ENCODE measurements at places on chromosomes 3 and 15.

GRCh38 chr3:133329626-133330025, 70.2 kb upstream of the BFSP2 start:
- no peak overlapping the region for H3K27ac ChIP-seq
- H3K4me1 ChIP-seq, result no peaks in the 10 kb centered on the region
- H3K36me3 ChIP-seq, result no peaks in the 10 kb centered on the region
- H3K27me3 ChIP-seq, result peaks cover 2% of the 10 kb centered on the region
- no peak for DNase-seq
- no peak overlapping the region for H3K4me3 ChIP-seq

GRCh38 chr15:23472678-23473077, 25.6 kb upstream of the GOLGA6L2 start:
- no peaks in the 10 kb centered on the region for H3K27me3 ChIP-seq
- H3K4me3 ChIP-seq, result no peak overlapping the region
- H3K4me1 ChIP-seq, result no peaks in the 10 kb centered on the region
- no peaks in the 10 kb centered on the region for H3K36me3 ChIP-seq
- no peak overlapping the region for H3K27ac ChIP-seq

GRCh38 chr3:12294885-12295580, 6.2 kb downstream of the PPARG start:
- no peaks in the 10 kb centered on the region for H3K36me3 ChIP-seq
- DNase-seq, result no peak
- no peak overlapping the region for H3K27ac ChIP-seq
- H3K4me3 ChIP-seq, result no peak overlapping the region
- peaks cover 6% of the 10 kb centered on the region for H3K27me3 ChIP-seq

DNA sequence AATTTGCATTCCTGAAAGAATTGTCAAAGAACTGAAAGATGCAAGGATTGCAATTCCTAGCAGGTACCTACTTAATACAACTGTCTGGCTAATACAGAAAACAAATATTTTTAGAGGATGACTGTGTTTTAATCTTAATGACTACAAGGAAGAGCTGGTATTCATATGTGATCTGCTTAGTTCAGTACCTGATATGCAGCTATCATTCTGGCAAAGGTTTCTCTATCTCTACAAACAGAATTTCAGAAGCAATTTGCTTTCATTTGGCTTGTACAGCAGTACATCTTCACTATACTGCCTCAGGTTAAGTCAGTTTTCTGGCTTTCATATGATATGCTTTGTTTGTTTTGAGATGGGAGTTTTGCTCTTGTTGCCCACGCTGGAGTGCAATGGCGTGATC, 51.3 kb downstream of the TBL1XR1 start:
- H3K27ac ChIP-seq, result peak overlapping the region; percentile 59
- peak overlapping the region; percentile 12 for H3K4me3 ChIP-seq
- peaks cover 79% of the 10 kb centered on the region for H3K4me1 ChIP-seq
- H3K36me3 ChIP-seq, result peaks cover 12% of the 10 kb centered on the region
- H3K27me3 ChIP-seq, result no peaks in the 10 kb centered on the region

- H3K4me1 ChIP-seq, result no peaks in the 10 kb centered on the region
- DNase-seq, result no peak
- H3K27ac ChIP-seq, result no peak overlapping the region
- H3K4me3 ChIP-seq, result no peak overlapping the region
- H3K36me3 ChIP-seq, result no peaks in the 10 kb centered on the region
- no peaks in the 10 kb centered on the region for H3K27me3 ChIP-seq
Observed at GRCh38 chr3:165903885-165904630, 66.8 kb upstream of the BCHE start.

DNA sequence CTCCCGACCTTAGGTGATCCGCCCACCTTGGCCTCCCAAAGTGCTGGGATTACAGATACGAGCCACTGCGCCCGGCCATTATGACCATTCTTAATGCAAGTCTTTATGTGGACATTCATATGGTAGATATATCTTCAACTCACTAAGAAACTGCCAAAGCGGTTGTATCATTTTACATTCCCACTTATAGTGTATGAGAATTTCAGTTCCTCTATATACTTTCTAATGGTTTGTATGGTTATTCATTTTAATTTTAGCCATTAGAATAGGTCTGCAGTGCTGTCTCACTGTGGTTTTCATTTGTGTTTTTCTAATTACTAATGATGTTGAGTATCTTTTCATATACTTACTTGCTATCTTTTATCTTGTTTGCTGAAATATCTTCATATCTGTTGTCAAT, 32.5 kb downstream of the TCF12 start:
- H3K27ac ChIP-seq, result no peak overlapping the region
- no peak for DNase-seq
- H3K27me3 ChIP-seq, result no peaks in the 10 kb centered on the region
- no peak overlapping the region for H3K4me3 ChIP-seq
